ENCODE measurements at places on chromosomes 7 and 10.

DNA sequence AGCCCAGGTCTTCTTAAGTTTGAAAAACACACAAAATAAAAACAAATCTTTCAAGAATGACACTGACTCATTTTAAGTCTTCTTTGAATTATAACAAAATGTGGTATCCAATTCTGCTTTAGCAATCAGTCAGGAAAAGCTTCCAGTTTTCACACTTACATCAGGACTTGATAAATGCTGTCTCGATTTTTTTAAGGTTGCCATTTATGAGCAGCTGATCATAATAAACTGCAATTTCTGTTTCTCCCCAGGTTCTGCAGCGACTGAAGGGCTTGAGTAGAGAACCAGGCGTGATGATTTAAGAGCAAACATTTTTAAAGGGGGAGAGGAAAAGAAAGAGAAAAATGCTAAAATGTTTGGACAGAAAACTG lies 71.1 kb downstream of the FAM107B start:
- no peak for DNase-seq

DNA sequence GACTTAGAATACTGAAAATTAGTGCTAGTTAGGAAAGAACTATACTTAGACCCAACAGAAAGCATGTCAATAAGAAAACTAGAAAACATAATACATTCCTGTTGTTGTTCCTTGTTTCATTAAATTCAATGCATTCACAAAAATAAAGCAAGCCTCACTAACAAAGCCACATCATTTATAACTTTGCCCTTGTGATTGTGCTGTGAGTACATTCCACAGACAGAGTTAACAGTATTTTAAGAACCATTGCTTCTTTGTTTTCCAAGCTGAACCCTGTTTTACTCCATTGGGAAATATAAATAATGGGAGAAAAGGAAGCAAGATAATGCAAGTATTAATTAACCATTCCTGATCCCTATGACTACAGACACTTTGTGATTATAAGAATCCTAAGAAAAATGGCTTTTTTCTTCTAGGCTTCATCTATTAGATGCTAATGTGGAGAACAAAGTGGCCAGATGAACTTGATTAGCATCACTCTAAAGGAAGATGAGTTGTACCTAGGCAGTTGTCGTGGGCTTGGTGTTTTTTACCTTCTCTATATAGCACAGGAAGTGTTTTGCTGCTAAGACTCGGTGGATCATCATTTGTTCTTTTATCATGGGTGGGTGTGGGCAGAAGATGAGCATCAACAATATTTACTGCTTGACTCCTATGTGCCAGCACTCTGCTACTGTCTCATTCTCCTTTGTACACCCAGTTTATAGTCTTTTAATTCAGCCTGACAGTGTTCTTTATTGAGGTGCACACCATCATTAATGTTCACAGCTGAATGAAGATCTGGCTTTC lies 34.2 kb upstream of the ZNRF2 start:
- no peak for DNase-seq

DNA sequence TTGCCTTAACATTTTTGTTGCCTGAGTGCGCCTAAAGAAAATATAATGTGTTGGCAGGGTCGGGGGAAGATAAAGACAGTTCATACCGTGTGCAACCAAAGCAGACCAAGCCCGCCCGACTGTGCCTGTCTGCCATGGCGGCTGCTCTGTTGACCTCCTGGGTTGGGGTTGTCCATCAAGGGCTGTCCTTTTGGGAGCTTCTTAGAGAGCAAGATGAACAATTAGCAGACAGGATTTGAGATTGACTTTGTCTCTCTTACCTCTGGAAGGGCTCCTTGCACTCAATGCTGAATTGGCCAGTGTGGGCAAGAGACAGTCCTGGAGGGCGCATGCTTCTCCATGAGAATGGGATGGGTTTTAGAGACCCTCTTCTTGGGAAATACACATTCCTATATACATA lies 319.6 kb downstream of the GLRX3 start:
- DNase-seq: no peak

- no peak for DNase-seq
These were observed 140.1 kb upstream of the JCAD start for GRCh38 chr10:30199376-30200016.

DNA sequence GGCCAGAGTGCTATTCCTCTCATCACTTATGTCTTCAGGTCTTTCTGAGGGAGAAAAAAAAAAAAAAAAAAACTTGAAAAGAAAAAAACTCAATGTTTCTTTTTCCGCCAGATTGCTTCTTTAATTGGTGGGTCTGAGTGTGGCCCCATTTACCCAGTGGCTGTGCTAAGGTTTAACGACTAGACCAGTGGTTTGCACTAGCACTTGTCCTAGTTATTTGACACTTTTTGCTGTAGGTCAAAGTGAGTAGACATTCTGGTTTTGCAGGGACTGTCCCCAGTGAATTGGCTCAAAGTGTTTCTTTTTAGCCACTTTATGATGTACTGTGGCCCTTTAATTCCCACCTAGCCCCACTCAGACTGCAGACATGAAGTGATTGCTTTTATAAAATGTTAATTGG lies 273.3 kb downstream of the PTEN start:
- DNase-seq: no peak

GRCh38 chr7:152176797-152177196 lies 151.3 kb downstream of the GALNT11 start:
- no peak for DNase-seq

DNA sequence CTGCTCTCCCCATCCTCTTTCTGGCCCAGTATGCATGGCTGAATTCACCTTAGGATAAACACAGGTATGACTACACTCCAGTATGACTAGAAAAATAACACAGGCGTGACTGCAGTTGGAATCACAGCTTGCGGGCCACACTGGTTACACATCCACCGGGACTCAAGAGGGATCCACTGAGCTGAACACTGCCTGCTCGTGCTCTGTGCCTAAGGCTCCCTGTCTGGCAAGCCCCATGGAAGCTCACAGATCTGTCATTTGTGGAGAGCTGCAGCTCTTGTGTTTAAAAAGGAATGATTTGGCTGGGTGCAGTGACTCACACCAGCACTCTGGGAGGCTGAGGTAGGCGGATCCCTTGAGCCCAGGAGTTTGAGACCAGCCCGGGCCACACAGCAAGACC lies 26.8 kb downstream of the VOPP1 start:
- DNase-seq: no peak

- DNase-seq: no peak
These were observed 63.6 kb upstream of the BMPER start for GRCh38 chr7:33841705-33842129.

DNA sequence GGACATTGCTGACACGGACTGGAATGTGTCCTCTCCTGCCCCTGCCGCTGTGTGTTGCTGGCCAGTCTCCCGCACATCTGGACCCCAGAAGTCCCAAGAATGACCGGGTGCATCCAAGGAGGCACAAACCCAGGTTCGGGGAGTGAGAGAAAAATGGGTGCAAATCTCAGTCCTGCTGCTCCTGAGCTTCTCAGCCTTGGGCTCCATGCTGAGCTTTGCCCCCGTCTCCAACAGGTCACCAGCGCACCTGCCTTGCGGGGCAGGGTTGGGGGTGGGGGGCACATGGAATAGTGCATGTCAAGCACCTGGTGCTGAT lies 6.0 kb upstream of the NANOS1 start:
- no peak for DNase-seq

DNA sequence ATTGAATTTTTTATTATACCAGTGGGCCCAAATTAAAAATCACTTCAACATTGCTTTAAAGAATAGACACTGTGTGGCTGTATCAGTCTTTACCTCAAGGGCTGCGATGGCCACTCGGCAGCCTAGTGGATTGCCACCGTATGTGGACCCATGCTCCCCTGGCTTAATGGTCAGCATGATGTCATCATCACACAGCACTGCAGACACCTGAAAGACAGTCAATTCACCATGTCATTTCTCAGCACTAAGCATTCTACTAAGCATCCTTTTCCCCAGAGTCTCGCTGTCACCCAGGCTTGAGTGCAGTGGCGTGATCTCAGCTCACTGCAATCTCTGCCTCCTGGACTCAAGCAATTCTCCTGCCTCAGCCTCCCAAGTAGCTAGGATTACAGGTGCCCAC lies 17.1 kb downstream of the OAT start:
- DNase-seq: no peak

DNA sequence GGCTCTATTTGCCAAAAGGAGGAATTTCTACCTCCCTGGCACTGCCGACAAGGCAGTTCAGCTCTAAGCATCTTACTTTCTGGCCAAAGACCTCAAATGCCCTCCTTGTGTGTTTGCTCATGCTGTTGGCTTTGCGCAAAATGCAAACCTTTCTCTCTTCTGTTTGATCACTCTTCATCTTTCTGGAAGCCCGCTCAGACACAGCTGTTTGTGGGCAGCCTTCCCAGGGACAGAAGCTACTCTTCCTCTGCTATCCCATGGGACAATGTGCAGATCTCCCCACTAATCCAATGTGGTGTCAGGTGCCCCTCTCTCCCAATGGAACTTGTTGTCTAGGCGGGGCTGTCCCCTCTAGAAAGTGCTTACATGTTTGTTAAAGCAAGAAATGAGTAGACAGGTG lies 278.7 kb downstream of the CCSER2 start:
- DNase-seq: no peak

DNA sequence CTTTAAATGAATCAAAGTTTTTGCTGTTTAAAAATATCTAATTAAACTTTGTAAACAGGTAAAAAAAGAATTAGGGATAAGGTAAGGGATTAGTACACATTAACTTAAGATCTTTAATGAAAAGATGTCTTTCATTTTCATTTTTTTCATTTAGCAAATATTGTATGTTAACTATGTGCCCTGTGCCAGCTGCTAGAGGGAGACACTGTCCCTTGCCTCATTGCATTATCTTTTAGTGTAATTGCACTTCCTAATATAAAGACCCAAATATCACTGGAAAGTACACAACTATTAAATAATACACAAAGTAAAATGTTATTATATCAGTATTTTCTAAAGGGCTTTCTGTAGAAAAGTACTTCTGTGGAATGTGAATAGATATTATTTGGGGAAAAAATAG lies 102.7 kb downstream of the GPR37 start:
- DNase-seq: no peak

- no peak for DNase-seq
These were observed 535.6 kb upstream of the GHITM start for GRCh38 chr10:83603708-83604107.

- no peak for DNase-seq
These were observed 106.7 kb downstream of the REEP3 start for GRCh38 chr10:63627881-63628296.

DNA sequence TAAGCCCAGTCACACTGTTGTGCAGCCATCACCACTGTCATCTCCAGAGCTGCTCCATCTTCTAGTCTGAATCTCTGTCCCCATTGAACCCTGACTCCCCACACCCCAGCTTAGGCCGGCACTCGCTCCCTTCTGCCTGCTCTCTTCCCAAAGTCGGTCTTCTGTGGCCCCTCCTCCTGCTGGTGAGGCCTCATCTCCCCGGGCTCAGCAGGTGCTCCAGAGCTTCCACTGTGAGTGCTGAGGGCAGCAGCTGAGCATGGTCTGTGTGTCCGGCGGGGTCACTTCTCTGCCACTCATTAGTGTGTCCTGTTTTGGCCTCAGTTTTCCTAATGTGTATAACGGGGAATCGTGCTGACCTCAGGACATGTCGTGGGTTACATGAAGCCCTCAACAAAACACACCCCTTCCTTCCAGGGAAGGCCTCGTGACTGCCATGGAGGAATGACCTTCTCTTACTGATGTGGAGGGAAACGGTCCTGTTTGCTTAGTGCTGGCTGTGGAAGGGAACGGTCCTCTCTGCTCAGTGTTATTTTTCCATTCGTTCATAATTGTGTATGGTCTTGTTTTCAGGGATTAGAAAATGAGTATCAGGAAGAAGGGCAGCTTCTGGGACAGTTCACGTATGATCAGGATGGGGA lies 4.3 kb upstream of the GET4 start:
- no peak for DNase-seq

DNA sequence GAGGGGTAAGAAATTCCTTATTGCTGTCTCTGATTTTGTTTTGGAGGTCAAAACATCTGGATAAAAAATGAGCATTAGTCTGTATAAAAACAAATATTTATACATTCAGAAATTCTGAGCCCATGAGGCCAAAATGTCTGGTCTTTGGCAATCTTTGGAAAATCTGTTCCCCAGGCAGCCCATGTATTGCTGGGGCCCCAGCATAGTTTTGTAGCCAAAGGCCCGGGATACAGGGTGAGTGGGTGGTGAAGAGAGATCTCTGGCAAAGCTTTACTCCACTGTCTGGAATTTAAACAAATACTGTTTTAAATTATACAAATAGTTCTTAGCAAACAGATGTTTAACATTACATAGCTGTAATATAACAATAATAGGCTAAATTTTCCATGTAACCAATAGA lies 134.7 kb upstream of the GALNT17 start:
- DNase-seq: no peak

DNA sequence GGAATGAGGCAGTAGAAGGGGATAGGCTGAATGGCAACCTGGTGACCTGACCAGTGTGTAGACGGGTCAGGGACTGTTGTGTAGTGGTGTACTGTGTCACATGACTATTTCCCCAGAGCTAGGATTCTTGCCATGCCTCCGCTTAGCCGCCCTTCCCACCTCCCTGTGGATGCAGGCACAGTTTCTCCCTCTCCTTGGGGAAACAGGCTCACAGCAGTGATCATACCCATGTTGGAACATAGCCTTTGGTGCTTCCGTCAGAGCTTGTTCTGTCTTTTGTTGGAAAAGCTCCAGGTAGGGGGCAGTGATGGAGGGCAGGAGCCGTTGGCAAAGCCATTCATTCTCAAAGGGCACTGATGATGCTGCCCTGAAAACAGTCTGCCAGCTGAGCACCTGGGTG lies 44.3 kb downstream of the OGDH start:
- no peak for DNase-seq

- DNase-seq: no peak
These were observed 67.8 kb downstream of the EGFR start for GRCh38 chr7:55086413-55087201.

DNA sequence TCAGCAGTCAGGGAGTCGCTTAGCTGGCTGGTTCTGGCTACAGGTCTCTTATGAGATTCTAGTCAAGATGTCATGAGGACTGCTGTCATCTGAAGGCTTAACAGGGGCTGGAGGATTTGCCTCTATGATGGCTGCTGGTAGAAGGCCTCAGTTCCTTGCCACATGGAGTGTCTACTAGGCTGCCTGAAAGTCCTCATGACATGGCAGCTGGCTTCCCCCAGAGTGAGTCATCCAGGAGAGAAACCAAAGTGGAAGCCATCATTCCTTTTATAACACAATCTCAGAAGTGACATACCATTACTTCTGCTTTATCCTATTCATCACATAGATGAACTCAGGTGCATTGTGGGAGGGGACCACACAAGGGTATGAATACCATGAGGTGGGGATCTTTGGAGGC lies 75.1 kb downstream of the EXOC6 start:
- no peak for DNase-seq

- no peak for DNase-seq
These were observed 93.8 kb upstream of the SMNDC1 start for GRCh38 chr10:110398419-110399105.

GRCh38 chr10:46237815-46238510 lies 48.8 kb upstream of the ANTXRL start:
- no peak for DNase-seq

GRCh38 chr10:71278691-71279588 lies 40.1 kb upstream of the SLC29A3 start:
- DNase-seq: no peak
